ENCODE measurements at places on chromosomes 4 and X.

- no peak for DNase-seq
Observed at GRCh38 chr4:71559957-71560571, 221.2 kb downstream of the SLC4A4 start.

- no peak for DNase-seq
Observed at GRCh38 chr4:112973750-112974251, 75.7 kb upstream of the ANK2 start.

DNA sequence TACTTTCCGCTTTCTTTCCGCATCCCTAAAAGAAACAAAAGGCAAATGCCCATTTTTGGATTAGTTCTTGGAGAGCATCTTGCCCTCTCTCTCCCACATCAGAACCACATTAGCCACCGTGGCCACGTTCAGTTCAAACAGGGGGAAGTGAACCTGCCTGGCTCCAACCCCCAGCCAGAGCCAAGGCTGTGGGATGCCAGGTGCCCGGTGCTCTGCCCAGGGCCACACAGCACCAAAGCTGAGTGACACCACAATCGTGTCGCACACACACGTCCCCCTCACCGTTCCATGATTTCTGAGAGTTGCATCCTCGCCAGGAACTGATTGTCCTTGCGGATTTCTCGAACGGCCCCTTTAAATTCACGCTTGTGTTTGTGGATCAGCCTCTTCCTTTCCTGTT lies 24.3 kb downstream of the NOP14 start:
- no peak for DNase-seq

DNA sequence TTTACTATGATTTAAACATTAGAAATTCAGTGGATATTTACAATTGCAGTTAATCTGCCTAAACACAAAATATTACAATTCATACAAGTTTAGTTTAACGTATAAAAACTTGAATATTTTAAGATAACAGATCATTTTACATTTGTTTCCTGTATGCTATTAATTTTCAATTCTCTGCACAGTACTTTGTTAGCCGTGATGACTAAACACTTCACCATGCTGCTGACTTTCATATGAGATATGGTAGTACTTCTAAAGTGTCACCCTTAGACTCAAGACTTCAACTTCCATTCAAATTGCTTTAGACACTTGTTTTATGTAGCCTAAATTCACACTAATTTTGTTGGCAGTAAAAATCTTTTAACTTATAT lies 1646.4 kb upstream of the ADGRL3 start:
- no peak for DNase-seq

DNA sequence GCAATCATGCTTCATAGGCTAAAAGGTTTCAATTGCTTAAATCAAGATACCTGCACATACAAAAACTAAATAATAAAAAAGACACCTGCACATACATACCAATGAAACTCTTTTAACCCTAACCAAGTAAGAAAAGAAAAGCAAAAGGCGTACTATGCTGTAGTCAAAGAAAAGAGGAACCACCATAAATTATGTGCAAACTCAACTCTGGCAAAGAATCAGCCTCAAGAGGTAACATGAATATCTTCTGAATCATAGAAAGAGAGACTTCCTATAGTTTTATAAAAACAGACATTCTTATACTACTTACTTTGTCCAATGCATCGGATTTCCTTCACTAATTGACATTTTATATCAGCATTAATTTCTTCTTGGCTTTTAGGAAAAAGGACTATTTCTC lies 29.3 kb downstream of the MMGT1 start:
- no peak for DNase-seq

GRCh38 chr4:10054571-10055041 lies 33.3 kb upstream of the SLC2A9 start:
- DNase-seq = no peak

DNA sequence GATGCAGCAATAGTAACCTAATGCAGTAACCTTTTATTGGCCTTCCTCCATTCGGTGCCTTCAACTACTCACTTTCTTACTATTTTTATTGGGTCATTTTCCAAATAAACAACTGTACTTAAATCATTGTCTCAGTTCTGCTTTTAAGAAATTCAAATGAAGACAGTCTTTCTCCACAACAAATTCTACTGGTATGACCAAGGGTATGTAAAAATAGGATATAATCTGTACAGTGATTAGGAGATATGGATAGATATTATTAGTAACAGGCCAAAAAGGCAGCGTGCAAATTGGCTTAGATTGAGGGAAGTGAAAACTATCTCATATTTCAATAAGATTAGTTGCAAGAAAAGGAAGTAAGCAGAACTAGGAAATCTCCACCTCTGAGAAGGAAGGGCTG lies 177.4 kb upstream of the PPP1R2C start:
- DNase-seq = no peak

DNA sequence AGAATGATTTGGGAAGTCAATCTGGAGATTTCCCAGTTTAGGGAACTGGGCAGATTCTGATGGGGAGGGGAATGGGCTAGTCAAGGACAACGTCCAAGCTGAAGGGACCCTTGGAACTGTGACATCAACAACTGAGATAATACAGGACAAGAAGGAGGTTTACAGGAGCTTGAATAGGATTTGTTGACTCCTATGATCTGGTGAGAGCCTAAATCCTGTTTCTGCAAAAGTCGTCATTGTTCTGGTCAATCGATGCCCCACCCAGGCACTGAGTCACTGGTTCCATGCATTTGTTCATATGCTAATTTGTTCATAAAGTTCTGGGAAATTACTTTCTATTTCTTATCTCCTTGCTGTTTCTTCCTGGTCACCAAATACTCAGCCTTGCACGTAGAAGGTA lies 15.3 kb upstream of the PDGFRA start:
- no peak for DNase-seq

- no peak for DNase-seq
Observed at GRCh38 chrX:39974270-39974669, 123.5 kb downstream of the BCOR start.

- DNase-seq = no peak
Observed at GRCh38 chr4:138049355-138049754, 192.8 kb downstream of the SLC7A11 start.

DNA sequence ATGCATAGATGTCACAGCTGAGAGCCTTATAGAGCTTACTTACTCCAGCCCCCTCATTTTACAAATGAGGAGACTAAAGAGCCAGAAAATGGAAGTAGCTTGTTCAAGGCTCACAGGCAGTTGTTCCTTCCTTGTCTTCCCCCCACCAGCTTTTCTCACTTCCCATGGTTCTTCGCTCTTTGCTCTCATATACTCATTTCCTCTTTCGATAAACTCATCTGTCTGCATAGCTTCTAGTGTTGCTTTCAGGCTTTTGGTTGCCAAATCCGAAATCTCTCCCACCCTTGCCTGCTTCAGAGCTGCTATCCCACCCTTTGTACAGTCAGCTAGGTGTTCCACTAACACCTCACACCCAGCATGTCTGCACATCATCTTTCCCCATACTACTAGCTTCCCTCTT lies 25.0 kb upstream of the GJB1 start:
- no peak for DNase-seq

DNA sequence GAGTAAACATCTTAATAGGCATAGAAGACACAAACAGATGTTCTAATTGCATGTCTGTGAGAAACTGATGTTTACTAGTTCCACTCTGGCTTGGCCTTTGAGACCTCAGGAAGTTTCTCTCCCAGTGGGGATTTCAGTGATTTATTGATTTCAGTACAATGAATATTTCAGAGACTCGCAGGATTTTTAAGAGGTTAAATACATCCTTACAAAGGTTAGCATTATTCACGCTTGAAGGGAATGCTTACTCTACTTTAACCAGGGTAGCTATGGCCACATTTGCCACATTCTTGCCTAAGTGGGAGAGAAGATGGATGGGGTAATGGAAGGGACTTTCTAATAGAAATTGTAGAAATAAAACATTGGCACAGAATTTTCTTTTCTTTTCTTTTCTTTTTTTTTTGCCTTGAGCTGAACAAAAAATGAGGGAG lies 480.1 kb downstream of the SPRY1 start:
- no peak for DNase-seq
